ENCODE measurements at places on chromosomes 4 and X.
A peak's percentile ranks its signal among the peaks of the same experiment; 100 is the strongest.

GRCh38 chr4:29295280-29295679 is 1424.9 kb upstream of the PCDH7 start:
- no peak for DNase-seq

DNA sequence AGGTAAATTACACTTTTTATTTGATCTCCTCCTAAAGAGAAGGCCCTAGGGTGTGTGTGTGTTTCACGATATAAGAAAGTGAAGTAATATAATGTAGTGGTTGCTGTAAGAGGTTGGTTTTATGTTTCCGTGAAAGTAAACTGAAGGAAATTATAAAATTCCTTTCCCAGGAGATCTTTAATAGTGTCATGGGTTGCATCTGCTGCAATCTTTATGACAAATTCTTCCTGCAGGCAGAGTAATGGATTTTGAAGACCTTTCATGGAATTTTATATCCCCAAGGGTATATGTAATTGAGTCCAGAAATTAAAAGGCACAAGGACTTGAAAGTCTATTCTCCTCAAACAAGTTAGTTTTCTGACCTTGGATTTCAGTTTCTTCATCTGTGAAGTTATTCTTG is 538.6 kb downstream of the ANKRD50 start:
- no peak for DNase-seq

- no peak for DNase-seq
These were observed 68.3 kb upstream of the PRPS1 start for GRCh38 chrX:107560041-107560440.

DNA sequence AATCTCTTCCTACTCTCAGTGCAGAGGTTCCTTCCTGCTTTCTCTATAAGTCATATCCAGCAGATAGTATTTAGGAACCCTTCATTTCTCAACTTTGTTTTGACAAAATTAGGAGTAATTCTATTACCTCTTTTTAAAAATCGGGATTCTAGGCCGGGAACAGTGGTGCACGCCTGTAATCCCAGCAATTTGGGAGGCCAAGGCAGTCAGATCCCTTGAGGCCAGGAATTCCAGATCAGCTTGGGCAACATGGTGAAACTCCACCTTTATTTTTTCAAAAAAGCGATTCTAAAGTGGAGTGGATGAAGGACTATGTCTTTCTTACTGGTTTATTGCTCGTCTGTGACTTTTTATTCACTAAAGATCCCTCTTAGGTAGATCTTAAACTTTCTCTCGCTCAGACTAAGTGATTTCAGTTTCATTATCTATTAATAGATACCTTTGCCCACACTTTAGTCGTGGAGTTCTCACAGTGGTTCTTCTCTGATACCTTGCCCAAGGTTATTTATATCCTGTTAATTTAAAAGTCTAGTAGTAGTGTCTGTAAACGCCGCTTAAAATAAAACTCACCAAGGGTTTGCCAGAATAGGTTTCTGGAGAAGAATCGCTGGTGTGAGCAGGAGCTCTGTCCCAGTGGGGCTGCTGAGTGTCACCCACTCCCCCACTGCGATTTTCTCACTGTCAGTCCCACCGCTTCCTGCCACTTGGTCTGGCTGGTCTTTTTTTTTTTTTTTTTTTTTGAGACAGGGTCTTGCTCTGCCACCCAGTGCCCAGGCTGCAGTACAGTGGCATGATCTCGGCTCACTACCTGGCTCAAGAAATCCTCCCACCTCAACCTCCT is 27.0 kb upstream of the TMEM131L start:
- DNase-seq: no peak

- DNase-seq: peak; percentile 15
These were observed 33.8 kb downstream of the OTUD6A start for GRCh38 chrX:70096052-70096451.

DNA sequence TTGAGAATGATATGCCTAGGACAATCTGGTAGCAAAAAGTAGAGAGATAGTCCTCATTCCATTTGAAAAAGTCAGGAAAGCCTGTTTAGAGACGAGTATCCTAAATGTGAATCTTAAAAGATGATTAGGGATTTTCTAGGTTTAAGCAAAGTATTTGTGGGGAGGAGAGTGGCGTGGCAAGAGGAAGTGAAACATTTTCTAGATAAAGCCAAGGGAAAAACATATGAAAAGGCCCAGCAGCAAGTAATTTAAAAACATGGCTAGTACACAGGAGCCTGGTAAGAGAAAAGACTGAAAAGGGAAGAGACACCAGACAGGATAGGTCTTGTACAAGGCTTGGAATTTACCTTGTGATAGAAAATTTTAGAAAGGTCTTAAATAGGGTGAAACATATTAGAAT is 45.9 kb downstream of the CORIN start:
- no peak for DNase-seq

DNA sequence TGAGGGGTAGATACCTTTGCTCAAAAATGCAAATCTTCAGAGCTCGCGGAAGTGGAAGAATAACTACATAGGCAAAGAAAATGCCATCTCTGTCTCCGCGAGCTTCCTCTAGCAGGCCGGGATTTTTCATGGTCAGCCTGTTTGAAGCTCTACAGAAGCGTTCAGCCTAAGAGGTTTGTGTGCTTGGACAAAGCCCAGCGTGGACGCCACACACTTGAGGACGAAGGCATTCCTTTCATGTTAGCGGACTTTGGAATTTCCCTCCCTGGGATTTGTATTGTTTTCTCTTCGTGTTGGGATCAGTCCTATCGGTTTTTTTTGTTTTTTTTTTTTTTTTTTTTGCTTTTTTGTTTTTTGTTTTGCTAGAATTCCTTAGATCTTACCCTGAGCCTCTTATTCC is 53.7 kb downstream of the SMIM31 start:
- no peak for DNase-seq

GRCh38 chr4:79578606-79579005 is 170.6 kb upstream of the GK2 start:
- DNase-seq: peak; percentile 73

DNA sequence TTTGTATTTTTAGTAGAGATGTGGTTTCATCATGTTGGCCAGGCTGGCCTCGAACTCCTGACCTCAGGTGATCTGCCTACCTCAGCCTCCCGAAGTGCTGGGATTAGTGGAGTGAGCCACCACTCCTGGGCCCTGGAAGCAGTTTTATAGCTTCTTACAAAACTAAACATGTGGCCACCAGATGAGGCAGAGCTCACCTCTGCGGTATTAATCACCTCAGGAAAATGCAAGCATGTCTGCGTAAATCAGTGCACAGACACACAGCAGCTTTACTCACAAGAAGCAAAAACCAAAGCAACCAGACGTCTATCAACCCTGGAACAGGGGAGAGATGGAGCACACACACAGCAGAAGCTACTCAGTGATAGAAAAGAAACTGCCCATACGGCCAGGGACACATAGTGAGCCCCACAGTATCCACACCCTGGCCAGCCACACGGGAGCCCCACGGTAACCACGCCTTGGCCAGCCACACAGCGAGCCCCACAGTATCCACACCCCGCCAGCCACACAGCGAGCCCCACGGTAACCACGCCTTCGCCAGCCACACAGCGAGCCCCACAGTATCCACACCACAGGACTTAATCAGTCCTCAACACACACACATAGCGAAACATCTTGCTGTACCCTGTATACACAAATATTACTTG is 30.2 kb downstream of the PPP2R3B start:
- DNase-seq: peak; percentile 5

DNA sequence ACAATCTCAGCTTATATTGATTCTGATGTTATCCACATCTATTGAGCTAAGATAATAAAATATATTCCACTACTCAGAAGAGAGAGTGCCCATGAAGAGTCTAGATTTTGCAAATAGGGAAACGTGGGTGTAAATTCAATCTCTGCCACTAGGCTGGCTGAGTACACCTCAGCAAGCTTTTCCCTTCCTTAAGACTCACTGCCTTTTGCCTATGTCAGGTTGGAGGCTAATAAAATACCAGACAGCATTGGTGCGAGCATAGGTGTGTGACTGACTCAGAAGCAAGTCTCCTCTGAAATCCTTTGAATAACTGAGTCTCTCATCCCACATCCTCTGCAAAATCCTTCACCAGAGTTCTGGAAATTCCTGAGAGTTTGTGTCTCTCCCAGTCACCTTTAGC is 405.4 kb upstream of the CPEB2 start:
- DNase-seq: no peak

- no peak for DNase-seq
These were observed 298.1 kb downstream of the ANKRD50 start for GRCh38 chr4:124414276-124415040.

- no peak for DNase-seq
These were observed 2.0 kb upstream of the ABCB7 start for GRCh38 chrX:75158054-75158453.

DNA sequence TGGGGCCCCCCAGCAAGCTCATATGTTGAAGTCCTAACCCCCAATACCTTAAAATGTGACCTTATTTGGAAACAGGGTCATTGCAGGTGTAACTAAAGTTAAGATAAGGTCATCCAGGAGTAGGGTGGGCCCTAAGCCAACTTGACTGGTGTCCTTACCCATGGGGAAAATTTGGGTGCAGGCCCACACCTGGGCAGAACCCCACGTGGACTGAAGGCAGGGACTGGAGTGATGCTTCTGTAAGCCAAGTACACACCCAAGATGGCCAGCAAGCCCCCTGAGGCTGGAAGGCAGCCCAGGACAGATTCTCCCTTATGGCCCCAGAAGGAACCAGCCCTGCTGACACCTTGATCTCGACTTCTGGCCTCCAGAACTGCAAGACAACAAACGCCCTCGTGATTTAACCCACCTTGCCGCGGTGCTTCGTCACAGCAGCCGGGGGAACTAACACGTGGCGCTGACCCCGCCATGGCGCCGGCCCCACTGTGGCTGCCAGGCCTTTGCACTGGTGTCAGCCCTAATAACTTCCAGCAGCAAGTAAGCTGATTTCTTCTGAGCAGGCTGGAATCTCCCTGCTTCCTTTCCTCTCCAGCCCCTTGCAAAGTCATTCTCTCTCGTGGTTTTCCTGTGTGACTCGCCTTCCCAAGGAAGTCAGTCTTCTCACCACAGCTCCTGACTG is 23.2 kb upstream of the MXD4 start:
- DNase-seq: no peak

GRCh38 chrX:102085706-102086105 is 39.8 kb upstream of the TCEAL2 start:
- peak; percentile 13 for DNase-seq

GRCh38 chr4:146450524-146450923 is 71.2 kb downstream of the SLC10A7 start:
- peak; percentile 19 for DNase-seq

GRCh38 chr4:175806727-175807126 is 5.3 kb downstream of the GPM6A start:
- no peak for DNase-seq

DNA sequence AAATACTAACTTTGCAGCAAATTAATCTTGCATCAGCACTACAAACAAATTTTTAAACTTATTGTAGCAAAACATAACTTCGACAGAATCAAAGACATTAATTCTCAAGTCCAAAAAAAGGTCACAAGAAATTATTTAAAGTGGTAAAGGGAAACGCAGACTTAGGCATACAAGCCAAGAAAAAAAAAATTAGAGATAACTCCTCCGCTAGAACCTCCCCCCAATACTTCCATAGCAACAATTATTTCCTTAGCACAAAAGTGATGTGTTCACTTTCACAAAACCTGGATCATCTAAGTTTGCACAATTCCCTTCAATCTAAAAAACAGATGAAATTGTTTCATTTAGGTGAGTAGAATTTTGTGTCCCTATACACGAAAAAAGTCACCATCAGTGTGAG is 1.1 kb downstream of the LRBA start:
- peak; percentile 51 for DNase-seq

DNA sequence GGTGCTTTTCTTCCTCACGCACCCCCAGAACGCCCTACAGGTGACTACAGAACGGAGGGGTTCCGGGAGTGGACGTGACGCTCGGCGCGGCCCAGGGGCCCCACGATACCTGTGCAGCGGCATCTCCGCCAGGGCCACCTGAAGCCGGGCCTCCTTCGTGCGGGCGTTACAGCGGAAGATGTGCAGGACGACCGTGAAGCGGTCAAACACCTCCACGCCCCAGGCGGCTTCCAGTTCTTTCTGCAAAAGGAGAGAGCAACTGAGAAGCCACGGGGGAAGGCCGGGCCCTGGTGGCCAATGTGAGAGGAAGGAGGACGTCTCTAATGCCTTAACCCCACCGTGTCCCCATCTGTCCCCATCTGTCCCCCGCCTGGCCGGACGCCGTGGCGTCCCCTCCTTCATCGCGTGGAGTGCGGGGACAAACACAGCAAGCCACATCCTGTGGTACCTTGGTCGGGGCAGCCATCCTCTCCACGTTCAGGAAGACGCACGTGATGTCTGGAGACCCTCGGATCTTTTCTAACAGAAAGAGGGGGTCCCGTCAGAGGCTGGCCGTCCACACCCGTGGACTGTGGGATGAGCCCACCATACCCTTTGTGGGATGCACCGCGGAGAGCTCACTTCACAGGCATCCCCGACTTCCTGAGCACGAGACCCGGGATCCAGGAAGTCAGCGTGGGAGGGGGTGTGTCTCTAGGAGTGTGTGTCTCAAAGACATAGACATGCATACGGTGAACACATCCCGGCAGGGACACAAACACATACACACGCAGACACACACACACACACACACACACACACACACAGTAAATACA is 3.6 kb downstream of the GTPBP6 start:
- DNase-seq: no peak

GRCh38 chr4:119559044-119559647 is 69.5 kb downstream of the PDE5A start:
- DNase-seq: peak; percentile 68

DNA sequence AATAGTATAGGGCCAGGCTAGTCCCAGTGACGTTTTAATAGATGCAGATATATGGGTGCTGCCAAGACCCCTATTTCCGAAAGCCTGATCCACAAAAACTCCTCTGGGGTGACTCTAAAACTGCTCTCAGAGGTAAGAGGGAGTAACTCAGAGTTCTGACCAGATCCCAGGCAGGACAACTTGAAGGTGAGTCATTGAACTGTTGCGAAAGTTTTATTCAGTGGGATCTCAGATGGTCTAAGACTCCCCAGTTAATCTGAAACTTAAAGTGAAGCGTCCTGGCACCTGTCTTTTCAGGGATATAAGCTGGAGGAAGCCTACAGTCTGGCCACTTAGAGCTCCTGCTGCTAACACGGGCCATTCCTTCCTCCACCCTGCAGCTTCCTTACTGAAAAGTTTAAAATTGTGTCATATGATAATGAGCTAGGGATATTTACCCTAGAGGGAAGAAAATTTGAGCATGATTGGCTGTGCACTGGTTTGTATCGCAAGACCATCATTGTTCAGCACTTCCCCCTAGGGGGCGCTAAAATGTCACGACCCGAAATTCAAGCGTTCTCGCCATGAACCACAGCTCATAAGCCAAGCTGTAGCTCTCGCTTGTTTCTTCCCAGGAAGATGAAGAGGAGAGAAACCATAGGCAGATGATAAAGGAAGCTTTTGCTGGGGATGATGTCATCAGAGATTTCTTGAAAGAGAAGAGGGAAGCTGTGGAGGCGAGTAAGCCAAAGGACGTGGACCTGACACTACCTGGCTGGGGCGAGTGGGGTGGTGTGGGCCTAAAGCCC is 19.5 kb downstream of the UTP14A start:
- DNase-seq: peak; percentile 80

GRCh38 chrX:24292353-24292752 is 21.5 kb downstream of the SUPT20HL2 start:
- no peak for DNase-seq
